ENCODE measurements at places on chromosomes 6 and 20.

- no peak for DNase-seq
These were observed 167.9 kb downstream of the PLCB1 start for GRCh38 chr20:8299921-8300320.

DNA sequence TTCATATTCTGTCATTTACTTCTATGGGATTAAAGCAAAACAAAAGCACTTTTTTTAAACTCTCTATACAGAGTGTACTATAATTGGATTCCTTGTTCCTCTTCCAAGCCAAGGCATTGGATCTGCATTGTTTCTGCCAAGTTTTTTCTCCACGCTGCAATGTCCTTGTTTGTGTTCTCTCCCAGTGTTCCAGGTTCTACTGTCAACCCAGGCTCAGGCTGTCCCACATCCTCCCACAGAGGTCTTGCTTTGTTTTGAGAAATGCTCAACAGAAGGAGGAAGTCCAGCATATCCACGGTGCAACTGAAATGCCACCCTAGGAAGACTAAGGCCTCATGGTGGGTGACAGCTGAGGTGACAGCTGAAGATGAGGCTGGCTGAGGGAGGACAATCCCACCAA, 287.1 kb upstream of the PRDM1 start:
- DNase-seq = no peak

- DNase-seq = no peak
These were observed 93.4 kb downstream of the ANKS1A start for GRCh38 chr6:34982424-34982852.

DNA sequence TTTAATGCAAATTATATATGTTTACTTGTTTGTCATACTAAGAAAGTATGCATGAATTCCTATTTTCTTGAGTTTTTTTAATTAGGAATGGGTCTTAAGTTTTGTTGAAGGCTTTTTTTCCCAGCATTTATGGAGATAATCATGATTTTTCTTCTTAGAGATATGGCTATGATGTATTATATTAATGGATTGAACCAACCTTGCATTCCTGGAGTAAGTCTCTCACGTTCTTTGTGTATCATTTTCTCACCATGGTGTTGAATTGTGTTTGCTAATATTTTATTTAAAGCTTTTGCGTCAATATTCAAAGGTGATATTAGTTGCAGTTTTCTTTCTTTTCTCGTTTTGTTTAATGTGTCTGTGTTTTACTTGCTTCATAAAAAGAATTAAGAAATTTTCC, 48.4 kb upstream of the SLC35D3 start:
- DNase-seq = no peak

DNA sequence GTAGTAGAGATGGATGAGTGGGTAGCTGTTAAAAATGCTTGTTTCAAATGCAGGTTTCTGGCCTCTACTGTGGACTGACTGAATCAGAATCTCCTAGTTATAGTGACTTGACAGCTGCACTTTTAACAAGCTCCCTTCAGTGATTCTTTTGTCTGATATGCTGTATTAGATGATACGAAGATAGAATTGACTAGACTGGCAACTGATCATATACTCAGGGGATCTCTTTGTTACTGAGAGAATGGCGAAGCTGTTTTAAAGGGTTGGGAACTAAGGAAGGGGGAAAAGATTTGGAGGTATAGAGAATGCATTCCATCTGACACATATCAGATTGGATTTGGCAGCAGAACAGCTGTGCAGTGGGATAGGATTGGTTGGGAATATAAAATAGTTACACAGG, 7.0 kb downstream of the ENPP4 start:
- DNase-seq = no peak

DNA sequence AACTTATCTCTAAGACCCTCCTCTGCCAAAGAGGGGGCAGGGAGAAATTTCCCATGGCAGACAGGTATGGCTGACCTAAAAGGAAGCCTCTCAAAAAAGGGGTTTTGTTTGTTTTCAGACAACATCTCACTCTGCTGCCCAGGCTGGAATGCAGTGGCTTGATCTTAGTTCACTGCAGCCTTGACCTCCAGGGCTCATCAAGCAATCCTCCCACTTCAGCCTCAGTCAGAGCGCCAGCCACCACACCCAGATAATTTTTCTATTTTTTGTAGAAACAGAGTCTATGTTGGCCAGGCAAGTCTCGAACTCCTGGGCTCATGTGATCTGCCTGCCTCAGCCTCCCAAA, 3.8 kb downstream of the EZR start:
- DNase-seq = no peak

GRCh38 chr20:3092611-3093379, 8.3 kb upstream of the AVP start:
- no peak for DNase-seq
